ENCODE measurements at places on chromosomes 1 and 21.
A peak's percentile ranks its signal among the peaks of the same experiment; 100 is the strongest.

GRCh38 chr1:214634267-214634666, 31.3 kb downstream of the CENPF start:
- DNase-seq: no peak

- no peak for DNase-seq
Observed at GRCh38 chr1:28096210-28097099, 8.0 kb upstream of the EYA3 start.

DNA sequence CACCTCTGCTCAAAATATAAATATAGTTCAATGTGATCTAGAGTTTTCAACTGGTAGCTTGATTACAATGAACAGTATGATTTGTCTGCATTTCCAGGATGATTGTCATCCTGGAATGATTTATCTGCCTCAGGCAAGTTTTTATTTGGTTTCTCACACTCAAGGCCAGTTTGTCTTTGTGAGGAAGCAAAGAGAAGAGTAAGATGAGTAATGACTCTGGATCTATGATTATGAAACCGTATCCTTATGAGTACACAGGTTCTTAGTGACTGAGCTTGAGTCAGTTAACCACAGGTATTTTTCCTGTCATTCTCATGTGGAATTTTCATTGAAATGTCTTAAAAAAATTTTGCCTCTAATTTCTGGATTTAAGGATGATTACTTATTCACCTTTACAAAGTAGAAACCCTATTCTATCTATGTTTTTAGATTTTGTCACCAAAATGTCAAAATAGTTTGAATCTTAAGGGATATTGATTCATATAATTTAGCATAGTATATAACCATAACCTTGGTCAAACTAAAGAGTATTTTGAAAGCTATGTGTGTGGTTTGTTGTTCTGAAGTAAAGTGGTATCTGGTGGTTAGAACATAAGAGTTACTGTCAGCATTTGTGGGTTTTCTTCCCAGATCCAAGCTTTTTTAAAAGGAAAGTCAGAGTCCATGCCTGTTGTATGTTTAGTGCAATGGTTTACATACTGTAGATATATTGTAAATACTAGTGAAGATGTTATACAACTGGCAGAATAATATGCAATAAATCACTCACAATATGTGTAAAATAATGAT, 145.0 kb downstream of the RASAL2 start:
- peak; percentile 96 for DNase-seq

DNA sequence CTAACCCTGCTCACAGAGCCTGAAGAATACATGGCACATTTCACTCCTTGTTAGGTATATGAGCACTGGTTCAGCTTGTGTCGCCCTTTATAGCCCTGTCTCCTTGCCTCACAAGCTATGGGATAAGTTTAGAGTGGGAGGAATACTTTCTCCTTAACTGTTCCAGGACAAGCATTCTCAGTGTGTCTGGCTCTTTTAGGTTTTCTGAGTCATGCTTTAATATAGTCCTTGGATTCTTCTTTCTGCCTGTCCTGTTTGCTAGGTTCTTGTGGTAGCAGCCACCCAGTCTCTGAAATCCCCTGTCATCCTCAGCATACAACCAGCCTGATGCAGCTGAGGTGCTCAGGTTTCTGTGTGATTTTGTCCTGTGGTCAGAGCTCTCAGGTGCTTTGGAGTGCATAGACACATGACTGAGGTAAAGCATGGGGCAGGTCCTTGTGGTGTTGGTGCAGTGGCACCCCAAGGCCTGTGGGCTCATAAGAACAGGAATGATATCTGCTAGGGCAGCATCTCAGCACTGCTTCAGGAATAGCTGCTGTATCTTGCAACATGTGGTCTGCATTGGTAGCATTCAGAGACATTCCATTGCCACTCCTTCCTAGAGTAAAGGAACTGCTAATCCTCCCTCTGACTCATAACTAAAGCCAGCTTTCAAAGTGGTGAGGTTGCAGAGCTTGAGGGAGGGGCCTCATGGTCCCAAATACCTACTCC, 14.2 kb upstream of the CASQ2 start:
- peak; percentile 52 for DNase-seq

DNA sequence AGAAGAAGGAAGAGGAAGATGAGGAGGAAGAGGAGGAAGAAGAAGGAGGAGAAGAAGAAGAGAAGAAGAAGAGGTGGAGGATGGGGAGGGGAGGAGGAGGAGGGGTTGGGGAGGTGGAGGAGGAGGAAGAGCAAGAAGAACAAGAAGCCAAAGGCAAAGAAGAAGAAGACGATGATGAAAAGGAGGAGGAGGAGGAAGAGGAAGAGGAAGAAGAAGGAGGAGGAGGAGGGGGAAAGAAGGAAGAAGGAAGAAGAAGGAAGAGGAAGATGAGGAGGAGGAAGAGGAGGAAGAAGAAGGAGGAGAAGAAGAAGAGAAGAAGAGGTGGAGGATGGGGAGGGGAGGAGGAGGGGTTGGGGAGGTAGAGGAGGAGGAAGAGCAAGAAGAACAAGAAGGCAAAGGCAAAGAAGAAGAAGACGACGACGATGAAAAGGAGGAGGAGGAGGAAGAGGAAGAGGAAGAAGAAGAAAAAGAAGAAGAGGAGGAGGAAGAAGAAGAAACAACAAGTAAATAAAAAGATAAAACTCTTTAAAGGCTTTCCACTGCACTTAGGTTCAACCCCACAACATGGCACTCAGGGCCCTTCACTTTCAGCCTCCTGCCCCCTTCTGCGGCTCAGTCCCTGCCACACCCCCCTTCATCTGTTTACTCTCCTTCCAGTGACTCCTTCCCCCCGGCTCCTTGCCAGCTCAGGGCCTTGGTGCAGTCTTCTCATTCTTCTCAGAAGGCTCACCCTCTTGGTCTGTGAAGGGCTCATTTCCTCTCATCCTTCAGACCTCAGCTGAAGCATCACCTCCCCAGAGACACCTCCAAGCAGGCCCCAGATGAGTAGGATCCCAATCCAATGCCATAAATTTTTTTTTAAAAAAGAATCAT, 114.0 kb downstream of the KCNN3 start:
- DNase-seq: no peak

DNA sequence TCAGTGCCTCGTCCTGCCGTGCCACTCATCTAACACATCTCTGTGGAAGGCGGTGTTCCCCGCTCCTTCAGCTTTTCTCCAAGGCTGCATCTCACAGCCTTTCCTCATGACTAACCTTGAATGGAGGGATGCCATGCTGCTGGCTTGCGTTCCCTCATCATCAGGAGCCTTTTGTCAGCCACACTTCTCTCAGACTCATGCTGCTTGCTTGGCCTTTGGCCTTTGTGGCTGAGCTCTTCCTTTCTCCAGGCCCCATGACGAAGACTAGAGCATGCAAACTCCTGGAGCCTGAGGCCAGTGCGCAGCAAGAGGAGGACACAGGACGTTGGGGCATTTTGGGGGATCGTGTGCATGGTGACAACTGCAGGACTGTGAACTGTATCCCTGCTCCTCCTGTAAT, 70.8 kb downstream of the SYT2 start:
- no peak for DNase-seq

GRCh38 chr1:67560580-67561255, 124.3 kb upstream of the GADD45A start:
- no peak for DNase-seq

- no peak for DNase-seq
Observed at GRCh38 chr1:160177667-160178066, 12.7 kb upstream of the CASQ1 start.

DNA sequence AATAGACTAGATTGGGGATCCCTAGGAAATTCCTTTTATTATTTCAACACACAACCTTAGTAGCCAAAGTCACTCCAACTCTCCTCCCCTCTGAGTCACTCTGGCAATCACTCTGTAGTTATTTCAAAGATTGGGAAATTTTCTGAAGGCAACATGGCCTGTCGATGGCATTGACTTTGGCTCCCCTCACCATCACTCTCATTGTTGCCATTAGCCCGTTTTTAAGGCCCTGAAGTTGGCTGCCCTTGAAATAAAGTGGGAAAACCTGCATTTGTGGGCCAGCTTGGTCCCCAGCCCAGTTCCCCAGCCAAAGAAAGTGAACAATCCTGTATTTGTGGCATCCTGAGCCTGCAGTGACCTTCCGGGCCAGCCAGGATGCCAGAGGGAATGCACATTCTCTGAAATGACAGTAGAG, 52.5 kb downstream of the CDC7 start:
- DNase-seq: peak; percentile 90

- peak; percentile 89 for DNase-seq
Observed at GRCh38 chr1:91851130-91852010, 34.6 kb downstream of the TGFBR3 start.

- no peak for DNase-seq
Observed at GRCh38 chr1:213423605-213424004, 372.6 kb downstream of the RPS6KC1 start.

GRCh38 chr1:218996362-218996761, 177.3 kb upstream of the LYPLAL1 start:
- DNase-seq: peak; percentile 2

DNA sequence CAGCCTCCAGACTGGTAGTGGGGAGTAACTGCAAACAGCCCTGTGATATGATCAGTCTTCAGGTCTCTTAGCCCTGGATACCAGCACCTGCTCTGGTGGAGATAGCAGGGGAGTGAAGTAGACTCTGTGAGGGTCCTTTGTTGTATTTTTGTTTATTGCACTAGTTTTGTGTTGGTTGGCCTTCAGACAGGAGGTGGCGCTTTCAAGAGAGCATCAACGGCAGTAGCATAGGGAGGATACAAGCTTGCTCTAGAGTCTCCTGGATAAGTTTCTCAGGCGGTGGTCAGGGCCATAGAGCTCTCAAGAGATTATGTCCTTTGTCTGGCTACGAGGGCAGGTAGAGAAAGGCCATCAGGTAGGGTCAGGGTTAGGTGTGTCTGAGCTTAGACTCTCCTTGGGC, 116.4 kb downstream of the USH2A start:
- no peak for DNase-seq

GRCh38 chr1:41404308-41404761, 43.1 kb downstream of the FOXO6 start:
- no peak for DNase-seq

- DNase-seq: no peak
Observed at GRCh38 chr1:113091988-113092594, 19.1 kb downstream of the LRIG2 start.

GRCh38 chr1:152162792-152163463, 3.9 kb upstream of the RPTN start:
- DNase-seq: peak; percentile 85

DNA sequence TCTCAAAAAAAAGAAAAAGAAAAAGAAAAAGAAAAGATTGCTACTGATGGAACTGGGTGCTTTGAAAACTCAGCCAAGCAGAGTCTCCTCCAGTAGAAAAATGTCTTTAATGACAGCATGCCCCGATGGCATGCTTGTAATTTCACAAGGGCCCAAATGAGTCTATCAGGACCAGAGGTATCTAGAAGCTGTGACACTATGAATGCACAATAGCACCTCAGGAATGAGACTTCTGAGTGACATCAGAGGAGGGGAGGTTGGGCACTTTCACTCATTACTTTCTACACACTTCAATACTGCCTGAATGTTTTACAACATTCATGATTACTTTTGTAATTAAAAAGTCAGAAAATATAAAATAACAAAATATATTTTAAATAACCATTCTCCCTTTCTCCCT, 15.1 kb upstream of the CD58 start:
- no peak for DNase-seq

DNA sequence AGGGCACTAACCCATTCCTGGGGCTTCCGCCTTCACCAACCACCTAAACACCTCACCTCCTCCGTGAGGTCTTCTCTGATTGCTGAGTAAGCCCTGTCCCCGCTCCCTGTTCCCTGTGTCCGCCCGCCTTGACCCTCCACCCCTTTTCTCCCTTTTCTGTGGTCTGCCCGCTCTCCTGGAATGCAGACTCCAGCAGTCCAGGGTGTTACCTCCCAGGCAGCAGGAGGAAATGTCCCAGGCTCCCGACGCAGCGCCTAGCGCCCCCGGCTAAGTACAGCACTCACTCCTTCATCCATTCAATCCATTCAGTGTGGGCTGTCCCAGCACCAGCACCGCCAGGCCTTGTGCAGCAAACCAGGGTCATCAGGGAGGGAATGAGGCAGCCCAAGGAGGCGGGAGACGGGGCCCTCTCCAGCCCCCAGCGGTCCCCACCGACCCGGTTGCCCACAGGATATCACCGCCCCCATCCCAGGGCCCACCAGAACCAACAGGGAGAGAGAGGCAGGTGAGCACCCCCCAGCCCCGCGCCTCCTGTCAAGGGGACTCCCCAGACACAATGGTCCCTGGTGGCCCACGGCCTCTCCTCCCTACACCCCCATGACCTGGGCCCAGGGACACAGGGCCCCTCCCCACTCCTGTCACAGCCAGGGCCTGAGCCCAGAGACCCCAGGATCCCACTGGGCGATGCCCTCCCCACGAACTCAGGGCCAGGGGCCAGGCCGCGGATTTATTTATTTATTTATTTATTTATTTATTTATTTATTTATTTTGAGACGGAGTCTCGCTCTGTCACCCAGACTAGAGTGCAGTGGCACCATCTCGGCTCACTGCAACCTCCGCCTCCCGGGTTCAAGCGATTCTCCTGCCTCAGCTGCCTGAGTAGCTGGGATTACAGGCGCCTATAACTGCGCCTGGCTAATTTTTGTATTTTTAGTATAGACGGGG, 10.2 kb downstream of the TNFRSF14 start:
- DNase-seq: no peak

DNA sequence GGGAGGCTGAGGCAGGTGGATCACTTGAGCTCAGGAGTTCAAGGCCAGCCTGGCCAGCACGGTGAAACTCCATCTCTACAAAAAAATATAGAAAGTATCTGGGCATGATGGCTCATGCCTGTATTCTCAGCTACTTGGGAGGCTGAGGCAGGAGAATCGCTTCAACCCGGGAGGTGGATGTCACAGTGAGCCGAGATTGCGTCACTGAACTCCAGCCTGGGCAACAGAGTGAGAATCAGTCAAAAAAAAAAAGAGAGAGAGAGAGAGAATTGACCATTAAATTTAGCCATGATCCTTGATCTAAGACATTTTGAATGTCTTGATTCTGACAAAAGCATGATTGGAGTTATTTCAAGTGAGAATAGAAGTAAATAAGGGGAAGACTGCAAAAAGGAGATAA, 19.1 kb downstream of the RBM11 start:
- DNase-seq: no peak

DNA sequence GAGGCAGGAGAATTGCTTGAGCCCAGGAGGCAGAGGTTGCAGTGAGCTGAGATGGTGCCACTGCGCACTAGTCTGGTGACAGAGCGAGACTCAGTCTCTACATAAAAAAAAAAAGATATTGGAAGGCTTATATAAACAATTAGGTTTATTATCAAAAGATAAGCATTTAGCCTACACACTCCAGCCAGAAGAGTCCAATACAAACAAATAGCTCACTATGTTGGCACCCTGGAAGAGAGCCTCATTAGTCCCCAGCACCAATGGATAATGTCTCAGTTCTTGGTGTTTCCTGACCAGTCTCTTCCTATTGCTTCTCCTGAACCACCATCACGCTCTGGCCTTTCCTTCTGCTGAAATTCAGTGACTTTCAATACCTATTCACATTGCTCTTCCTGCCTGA, 48.6 kb upstream of the ATP1A1 start:
- DNase-seq: no peak

- DNase-seq: no peak
Observed at GRCh38 chr1:27744556-27744955, 18.8 kb downstream of the FAM76A start.

GRCh38 chr1:201422026-201422425, 496 bp upstream of the TNNI1 start:
- no peak for DNase-seq

Measured in stromal cell of bone marrow (primary cell).